GM10248 (cell line): ENCODE measurements at places on chromosomes 2 and 18.

DNA sequence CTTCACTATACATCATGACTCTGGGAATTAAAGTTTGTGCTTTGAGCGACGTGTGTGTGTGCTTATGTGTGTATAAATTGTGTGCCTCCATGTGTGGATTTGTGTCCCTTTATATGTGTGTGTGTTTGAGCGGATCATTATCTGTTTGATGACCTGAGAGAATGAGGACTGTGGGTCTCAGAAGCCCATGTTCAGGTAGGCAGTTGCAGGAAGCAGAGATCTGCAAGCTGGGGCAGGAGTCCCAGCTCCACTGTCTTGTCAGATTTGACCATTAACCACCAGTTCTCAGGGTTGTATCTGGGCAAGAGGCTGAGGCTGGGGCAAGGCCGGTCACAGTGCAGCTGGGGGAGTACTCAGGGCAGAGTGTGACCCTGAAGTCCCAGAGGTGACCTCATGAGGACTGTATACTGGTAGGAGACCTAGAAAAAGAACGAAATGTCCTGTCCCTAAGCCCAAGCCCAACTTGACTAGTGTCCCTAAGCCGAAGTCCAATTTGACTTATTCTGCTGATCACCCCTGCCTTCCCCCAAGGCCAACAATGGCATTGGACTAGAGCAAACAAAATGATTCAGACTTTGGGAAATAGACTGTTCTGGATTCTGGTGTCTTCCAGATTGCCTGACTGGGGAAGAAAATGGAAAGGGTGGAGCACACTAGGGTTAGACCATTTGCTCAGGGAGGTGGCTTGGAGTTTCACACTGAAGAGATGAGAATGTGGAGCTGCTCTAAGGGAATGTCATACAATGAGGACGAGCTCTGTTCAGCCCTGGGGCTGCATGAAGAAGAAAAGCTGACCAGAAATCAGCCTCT is 28.1 kb downstream of the RHOB start:
- DNase-seq, result no peak

- DNase-seq, result no peak
Measured at GRCh38 chr2:33763671-33764310, 164.7 kb upstream of the FAM98A start.

GRCh38 chr2:236165842-236166795 is 2.1 kb downstream of the GBX2 start:
- no peak for DNase-seq

DNA sequence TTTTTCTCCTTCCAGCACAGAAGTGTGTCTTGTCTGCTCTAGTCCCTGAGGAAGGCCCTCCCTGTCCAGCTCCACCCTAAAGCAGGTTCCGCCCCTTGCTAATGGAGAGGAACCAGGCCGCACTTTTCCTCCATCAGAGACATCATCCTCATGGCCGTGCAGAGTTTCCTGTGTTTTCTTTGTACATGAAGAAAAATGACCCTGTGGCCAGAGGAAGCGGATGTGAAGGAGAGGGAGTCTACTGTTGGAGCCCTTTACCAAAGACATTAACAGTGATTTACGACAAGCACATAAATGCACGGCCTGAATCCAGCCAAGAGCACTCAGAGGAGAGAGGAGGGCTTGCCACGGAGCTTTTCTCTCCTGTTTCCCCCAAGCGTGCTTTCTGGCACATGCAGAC is 109.5 kb downstream of the RNF144A start:
- no peak for DNase-seq

DNA sequence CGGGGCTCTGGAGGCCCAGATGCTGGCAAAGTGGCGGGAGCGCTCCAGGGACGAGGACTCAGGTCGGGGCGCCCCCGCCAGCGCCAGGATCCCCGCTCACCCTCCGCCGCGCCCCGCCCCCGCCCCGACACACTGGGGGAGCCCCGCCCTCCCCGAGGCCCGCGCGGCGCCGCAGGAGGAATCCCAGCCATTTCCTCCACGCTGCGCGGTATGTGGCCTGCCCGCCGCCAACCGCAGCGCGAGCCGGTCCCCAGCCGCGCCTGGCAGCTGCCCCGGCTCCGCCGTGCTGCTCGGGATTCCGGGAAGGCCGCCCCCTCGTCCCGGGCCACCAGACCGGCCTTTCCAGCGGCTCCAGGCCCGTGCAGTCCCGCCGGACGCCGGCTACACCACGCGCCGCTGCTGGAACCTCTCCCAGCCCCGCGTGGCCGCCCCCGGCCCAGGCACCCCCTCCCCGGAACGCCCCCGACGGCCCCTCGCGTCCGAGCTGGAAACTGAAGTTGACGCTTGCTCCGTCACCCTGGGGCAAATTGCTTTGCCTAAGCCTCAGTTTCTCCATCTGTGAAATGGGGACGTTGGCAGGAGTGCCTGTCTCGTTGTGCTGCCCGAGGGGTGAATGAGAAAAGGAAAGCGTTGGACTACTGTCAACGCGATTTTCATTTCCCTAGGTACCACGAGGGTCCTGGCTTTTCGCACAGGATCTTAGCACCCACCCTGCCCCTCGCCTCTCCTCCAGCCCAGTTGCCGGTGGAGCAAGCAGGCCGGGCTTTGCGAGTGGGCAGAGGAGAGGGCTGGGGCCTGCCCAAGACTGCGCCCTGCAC is 53.6 kb downstream of the PKDCC start:
- DNase-seq, result peak; percentile 62

GRCh38 chr2:171436307-171436706 is 2.3 kb downstream of the DCAF17 start:
- DNase-seq, result no peak

- DNase-seq, result no peak
Measured at GRCh38 chr2:44218771-44219170, 50.1 kb downstream of the PPM1B start.

GRCh38 chr18:66900837-66901236 is 296.9 kb upstream of the CDH19 start:
- no peak for DNase-seq

GRCh38 chr2:204437408-204437807 is 107.9 kb upstream of the PARD3B start:
- DNase-seq, result no peak

- no peak for DNase-seq
Measured at GRCh38 chr2:239231231-239232194, 169.3 kb downstream of the HDAC4 start.

DNA sequence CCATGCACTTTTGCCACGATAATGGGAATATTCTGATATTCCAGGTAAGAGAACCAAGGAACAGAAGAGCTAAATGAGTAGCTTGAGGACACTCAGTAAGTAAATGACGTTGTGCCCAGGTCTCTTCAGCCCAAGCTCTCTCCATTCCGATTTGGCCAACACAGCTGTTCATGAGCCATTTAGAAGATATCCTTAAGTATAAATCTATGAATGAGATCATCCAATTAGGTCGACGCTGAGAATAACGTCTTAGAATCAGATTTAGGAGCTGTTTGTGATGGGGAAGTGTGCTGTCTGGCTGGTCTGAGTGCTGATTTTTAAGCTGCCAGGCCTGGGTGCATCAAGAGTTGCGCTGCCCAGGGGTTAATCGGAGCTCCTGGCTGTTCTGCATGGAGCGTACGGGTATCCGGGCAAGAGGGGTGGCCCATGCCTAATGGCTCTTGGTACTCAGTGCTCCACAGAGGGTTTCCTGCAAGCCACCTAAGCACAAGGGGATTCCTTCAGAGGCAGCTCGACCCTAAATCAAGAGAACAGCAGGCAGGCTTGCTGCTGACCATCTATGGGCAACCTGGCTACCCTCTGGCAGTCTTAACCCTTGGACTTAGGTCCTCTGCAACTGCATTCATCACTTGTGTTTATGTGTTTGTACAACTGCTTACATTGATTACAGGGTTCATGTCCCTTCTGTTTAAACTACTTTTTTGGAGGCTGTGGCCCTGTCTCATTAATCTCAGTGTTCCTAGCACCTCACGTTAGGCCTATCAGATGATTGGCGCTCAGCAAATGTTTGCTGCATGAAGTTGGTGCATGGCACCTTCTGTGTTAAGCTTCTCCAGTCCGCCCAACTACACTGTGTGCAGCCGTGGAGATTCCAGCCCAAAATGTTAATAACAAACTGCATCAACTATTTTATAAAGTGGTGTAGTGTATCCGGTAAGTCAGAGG is 31.9 kb downstream of the SOX11 start:
- DNase-seq, result no peak

DNA sequence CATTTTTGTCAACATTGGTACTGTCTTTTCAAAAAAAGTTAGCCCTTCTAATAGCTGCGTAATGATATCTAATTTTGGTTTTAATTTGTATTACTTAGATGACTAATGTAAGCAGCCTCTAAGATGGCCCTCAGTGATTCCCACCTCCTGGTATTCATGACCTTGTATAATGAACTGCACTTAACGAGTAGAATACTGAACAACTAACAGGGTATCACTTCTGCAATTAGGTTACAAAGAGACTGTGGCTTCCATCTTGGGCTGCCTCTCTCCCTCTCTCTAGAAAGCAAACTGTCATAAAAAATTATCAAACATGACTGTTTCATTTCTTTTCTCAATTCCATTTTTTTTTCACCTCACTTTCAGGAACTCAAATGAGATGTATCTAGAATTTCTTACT is 120.9 kb downstream of the RNF152 start:
- no peak for DNase-seq

DNA sequence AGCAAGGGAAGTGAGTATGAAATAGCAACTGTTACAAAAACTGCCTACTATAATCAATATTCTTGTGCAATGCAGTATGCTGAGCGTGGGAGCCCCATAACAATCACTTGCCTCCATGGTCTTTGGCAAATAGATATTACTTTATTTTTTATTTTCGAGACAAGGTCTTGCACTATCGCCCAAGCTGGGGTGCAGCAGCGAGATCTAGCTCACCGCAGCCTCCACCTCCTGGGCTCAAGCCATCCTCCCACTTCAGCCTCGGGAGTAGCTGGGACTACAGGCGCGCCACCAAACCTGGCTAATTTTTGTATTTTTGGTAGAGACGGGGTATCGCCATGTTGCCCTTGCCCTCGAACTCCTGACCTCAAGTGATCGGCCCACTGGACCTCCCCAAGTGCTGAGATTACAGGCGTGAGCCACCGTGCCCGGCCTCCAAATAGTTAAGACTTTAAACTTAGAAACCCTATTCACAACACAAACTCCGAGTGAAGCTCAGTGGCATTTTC is 1.2 kb upstream of the CCNT2 start:
- no peak for DNase-seq

GRCh38 chr18:69898241-69898861 is 49.3 kb downstream of the CD226 start:
- DNase-seq, result peak; percentile 35

DNA sequence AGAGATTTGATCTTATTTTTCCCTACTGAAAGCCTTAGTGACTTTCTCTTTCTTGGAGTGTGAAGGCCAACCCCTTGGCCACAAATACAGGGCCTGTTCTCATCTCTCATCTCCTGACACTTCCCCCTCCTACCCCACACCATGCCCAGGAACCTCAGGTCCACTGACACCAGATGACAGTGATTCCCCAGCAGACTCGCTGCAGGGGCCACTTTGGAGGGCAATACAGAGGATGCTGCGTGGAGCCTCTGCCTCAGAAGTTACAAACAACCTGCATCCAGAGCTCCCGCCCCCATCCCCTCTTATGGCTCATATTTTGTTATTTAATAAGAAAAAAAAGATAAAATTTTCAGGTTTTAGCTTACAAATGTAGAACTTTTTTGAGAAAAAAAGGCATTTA is 70.1 kb upstream of the LGALSL start:
- DNase-seq, result no peak

GRCh38 chr18:39636931-39637330 is 2071.3 kb upstream of the CELF4 start:
- no peak for DNase-seq

- DNase-seq, result no peak
Measured at GRCh38 chr2:69237070-69237670, 149.9 kb downstream of the GFPT1 start.
